Kasumi-1 (cell line): ENCODE measurements at places on chromosomes 2 and 18.

GRCh38 chr18:14964406-14964805, 216.4 kb downstream of the ANKRD30B start:
- DNase-seq: no peak

- DNase-seq: no peak
These were observed 19.7 kb upstream of the MYCN start for GRCh38 chr2:15920696-15921095.

GRCh38 chr2:161177969-161178368, 17.7 kb downstream of the TANK start:
- DNase-seq: peak; percentile 24

DNA sequence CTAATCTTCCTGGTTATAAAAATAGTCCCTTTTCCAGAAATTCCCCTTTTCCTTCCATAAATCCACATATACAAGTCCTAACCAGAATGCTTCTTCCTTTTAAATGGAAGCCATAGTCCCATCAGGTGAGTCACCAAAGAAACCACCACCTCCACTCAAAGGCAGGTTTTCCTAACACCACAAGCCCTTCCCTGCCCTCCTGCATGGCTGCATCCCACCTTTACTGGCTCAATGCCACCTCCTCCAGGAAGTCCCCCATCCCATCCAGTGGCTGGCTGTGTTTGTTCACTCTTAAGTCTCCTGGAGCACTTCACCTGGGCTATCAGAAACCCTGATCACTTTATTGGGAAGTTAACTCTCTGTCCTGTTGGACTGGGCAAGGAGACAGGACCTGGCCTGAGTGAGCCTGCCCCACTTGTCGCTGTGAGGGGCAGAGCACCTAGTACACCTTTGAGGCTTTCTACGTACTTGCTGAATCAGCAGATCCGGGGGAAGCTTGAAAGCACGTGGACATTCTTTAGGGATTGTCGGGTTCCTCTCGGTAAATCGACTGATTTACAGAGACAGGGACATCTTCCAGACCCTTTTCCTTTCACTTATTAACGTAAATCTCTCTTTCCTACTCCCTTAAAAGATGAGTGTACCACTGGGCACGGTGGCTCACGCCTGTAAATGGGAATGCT, 71.0 kb downstream of the NGEF start:
- no peak for DNase-seq

GRCh38 chr2:168466190-168466737, 10.2 kb downstream of the CERS6 start:
- peak; percentile 18 for DNase-seq

DNA sequence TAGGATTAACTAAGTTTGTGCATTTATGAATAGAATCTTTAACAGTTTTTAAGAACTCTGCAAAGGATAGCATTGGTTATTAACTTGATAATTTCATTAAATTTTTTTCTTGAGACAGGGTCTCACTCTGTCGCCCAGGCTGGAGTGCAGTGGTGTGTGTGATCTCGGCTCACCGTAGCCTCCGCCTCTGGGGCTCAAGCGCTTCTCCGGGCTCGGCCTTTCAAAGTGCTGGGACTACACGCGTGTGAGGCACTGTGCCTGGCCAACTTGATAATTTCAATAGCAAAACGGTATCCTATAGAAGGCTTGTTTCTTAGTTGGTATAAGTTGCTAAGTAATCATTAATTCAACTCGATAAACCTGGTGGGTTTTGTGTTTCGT, 38.0 kb downstream of the ADNP2 start:
- DNase-seq: peak; percentile 34

DNA sequence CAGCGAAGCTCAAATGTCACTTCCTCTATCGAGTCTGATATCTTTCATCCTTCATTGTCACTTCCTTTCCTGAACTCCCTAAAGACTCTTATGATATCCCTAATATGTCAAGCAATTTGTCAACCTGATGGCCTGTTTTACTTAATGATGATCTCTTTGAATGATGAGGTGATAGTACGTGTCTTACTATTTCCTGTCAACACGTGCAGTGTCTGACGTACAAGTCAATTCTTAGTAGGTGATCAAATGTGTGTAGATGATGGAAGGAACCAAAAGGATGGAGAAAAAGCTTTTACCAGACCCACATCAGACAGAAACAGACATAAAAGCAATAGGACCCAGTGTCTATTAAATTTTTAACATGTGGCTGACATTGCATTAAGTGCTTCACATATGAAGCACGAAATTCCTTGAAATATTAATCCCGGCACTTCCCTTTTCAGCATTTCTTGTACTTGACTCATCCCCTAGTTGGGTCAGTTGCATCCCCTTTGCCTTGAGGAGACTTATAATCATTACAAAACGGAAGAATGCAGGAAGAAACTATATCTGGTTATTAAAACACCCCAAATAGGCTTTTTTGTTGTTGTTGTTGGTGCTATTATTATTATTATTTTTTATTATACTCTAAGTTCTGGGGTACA, 108.6 kb upstream of the NYAP2 start:
- no peak for DNase-seq

DNA sequence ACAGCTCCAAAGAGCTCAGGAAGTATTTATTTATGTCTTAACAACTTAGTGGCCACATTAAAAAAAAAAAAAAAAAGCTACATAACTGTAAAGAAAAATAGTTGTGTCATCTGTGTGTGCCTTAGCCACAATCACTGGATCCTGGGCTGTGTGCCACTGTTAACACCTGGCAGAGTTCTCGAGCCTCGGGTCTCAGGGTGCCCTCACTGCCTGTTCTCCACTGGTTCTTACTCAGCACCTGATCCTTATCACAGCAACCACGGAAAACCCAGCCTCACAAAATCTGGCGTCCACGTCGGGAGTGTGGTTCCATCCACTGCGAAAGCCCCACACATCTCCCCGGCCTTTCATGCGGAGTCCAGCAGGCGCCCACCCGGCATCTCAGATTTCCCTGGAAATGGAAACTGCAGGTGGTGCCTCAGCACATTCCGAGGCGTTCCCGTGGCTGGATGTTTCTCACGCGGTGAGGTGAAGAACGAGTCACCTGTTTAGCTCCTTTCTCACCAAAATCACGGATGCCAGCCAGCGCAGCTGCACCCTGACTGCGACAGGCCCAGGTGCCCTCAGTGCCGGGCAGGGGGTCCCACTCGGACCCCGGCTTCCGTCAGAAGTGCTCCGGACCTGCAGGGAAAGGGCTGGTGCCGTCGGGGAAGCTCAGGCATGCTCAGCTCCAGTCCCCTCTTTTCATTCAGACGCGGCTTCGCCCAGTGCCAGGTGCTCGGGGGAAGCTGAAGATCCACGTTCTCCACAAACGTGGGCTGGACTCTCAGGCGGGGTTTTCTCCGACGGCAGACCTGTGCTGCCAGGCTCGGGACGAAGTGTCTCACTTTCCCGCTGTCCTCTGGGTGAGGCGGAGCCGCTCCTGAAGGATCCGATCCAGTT, 198.7 kb upstream of the SALL3 start:
- no peak for DNase-seq

DNA sequence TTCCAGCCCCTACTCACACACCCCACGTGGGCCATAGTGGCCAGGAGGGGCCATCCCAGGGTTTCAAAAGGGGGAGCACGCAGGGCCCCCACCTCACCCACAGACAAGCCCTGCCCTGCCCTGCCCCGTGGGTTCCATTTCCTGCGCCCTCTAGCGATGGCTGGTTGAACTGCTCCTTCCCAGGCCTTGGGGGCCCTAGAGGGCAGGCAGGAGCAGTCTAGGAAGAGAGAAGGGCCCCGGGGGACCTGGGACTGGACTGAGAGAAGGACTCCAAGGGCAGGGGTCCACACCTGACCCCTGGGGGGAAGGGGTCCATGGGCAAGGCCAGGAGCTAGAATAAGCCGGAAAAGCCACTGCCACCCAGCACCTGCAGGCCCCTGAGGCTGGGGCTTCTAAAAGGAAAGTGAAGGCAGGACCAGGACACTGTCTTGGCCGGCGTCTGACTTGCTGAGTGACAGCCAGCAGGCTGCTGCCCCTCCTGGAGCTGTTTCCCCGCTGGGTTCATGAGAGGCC, 10.1 kb downstream of the CYP26B1 start:
- peak; percentile 35 for DNase-seq

DNA sequence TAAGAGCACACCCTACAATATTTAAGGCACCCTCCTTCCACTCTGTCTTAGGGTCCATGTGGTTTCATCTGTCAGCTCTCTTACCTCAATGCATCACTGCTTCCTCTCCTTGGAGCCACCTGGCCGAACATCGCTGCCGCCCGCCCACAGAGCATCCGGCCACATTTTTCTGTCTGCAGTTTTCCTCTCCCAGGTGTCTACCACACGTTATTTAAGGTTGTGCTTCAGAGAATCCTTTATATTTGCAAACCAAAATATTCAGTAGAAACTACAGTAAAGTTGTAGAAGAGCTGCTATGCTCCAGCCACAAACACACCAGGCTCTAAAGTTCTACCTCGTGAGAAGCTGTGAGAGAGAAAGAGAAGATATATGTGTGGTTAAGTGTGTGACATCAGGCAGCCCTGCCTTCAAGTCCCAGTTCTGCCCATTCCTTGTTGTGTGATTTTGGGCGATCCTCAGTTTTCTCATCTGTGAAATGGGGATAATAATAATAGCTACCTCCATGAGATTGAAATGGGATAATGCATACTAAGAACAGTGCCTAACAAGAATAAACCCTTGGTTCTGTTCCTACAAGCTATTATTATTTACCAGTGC, 4.9 kb upstream of the STK17B start:
- DNase-seq: no peak

GRCh38 chr2:9318461-9319337, 104.6 kb downstream of the ITGB1BP1 start:
- DNase-seq: no peak

DNA sequence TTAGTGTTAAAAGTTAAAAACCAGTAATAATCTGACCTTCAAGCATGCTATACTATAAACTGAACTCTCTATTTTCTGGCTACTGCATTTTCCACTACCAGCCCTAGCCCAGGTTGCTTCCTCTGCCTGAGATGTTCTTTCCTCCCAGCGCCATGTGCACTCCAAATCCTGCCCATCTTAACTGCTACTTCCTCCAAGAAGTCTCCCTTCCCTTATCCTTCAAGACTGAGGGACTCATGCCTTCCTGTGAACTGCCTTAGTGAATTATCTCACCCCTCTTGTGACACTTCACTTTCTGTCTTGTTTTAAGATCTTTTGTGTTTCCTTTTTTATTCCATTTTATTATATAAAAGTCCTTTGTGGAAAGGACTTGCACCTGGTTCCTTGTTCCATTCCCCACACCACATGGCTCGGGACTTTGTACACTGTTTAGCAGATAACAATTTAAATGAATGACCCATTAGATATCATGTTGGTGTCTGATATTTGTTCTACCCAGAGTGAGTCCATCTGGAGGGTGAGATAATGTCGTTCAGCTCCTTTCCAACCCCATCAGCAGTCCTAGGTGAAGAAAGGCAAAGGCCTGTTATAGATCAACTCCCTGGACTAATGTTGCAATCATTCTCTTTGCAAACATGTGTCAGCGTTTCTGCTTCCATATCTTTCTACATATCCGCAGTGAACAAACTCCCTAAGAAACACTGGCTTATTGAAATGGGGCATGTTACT, 20.9 kb upstream of the AGFG1 start:
- no peak for DNase-seq

- DNase-seq: no peak
These were observed 126.4 kb downstream of the TXNL1 start for GRCh38 chr18:56511996-56512395.

DNA sequence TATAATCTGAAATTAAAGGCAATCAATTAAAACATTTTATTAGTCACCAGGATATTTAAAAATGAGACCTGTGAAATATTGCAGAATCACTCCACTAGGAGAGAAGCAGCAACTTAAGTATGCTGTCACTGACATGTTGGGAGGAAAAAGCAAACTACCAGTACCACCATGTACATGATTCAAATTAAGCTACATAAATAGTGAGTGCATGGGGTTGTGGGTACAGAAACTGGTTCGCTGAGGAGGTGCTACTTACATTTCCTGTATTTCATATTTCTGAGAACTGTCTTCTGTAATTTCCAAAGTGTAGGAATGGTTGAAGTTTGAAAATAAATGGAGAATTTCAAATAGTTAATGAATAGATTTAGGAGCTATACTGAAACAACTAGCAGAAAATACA, 7.9 kb upstream of the NR4A2 start:
- DNase-seq: peak; percentile 23

DNA sequence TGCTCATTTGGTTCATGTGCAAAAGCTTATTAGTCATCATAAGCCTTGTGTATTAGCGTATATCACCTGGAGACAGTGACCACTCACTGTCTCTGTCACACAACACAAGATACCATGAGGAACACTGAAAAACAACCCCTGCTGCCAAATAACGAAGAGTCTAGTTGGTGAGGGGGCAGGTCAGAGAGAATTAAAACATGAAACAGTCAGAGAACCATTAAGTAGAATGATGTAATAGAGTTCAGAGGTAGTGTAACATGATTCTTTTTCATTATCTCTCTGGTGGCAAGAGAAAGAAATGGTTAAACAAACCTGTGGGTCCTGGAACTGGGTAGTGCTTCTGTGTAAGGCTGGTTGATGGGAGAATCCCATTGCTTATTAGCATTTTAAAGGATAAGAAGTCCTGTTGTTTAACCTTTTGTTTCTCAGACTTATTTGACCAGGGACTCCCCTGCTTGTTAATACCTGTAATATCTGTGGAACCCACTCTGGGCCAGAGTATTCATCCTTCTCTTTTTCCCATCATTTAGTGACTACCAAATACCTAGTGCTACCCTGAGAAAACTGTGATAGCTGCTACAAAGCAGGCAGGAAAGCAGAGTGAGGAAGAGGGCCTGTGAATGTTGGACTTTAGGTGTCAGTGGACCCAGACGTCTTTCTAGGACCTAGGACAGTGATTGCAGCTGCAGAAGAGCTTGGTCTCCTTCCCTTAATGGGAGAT, 38.0 kb downstream of the PTRHD1 start:
- no peak for DNase-seq

GRCh38 chr2:7812231-7812995, 869.4 kb upstream of the ID2 start:
- no peak for DNase-seq

- no peak for DNase-seq
These were observed 32.4 kb upstream of the ATL2 start for GRCh38 chr2:38409156-38410102.

DNA sequence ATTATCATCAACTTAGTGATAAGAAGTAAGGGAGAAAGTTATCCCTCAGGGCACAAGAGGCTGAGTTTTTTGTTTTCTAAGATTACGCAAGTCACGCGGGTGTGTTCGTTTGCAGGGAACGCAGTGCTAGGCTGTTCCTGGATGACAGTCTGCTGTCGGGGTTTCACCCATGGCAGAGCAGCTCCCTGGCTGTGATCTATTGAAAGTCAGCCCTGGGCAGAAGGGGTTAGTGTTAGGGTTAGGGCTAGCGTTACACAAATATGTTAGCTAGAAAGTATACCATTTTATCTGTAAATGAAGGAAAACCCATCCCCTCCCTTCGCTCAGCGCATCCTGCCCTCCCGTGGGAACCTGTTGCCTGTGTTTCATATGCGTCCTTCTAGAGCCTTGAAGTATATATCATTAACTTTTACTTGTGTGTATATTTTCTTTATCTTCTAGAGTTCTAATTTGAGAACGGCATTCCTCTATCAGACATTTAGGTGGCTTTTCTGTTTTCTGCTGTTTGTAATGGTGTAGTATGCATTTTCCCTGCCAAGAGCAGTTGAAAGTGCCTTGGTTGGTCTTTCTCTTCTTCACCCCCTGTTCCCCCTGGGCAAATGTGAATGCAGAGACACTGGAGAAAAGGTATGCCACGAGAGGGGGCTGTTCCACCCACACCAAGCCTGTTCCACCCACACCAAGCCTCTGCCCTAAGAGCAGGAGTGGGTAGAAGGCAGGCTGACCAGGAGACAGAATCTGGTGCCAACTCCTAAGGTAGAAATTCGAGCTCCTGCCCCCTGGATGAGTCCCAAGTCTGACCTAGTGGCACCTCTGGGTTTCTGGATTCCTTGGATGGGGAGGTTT, 47.0 kb downstream of the ARMC9 start:
- no peak for DNase-seq
